Motor neuron (in vitro differentiated cells): ENCODE measurements at places on chromosomes 16 and 17. TPM values are rescaled to one million over a fixed set of nuclear protein-coding genes. Genes with fewer than 3 reads are reported as not detected.
A peak's percentile ranks its signal among the peaks of the same experiment; 100 is the strongest.

GRCh38 chr17:4950075-4950745, 709 bp upstream of the ENO3 start:
- peak; percentile 7 for ATAC-seq

DRC3 gene
- total RNA-seq, result 6.0 and 7.3 TPM in 2 replicates

DNA sequence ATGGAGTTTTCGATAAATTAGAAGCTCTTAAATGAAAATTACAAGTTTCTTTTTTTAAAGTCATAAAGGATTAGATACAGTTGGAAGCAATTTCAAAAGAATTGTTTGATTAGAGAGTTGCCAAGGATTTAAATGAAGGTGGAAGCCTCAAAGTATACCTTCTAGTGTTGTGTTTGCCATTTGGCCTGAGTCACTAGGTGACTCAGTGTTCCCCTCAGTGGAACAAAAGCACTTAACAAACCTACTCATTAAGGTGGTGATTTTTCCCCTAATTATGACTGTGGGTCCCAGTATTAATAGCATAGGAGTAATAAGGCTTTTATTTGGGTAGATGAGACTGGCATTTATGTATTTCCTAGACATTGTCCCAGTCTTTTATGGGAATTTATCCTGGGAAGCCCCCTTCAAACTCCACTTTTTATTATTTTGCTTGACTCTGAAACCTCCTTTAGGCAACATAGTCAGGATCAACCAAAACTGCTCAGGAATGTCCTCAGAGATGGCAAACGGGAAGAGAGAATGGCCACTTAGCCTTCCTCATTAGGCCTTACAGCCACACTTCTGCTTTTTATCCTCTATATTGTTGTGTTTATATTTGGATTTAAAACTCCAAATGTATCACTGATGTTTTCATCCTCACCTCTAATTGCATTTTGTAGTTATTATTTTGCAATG, 161.0 kb downstream of the FTO start:
- ATAC-seq, result peak; percentile 12

CTDNEP1 gene
- total RNA-seq, result 44.7 and 61.4 TPM in 2 replicates

DNA sequence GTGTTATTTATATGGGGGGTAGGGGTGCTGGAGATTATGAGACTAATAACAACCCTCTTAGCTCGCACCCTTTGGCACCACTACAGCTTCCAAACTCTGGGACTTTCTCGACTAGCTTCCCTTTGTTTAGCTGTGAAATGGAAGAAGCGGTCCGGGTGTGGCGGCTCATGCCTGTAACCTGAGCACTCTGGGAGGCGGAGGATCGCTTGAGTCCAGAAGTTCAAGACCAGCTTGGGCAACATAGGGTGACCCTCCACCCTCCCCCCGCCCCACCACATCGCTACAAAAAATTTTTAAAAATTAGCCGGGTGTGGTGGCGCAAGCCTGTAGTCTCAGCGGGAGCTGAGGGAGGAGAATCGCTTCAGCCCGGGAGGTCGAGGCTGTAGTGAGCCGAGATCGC, 814 bp upstream of the CDH3 start:
- no peak for ATAC-seq

- ATAC-seq, result no peak
Observed at GRCh38 chr16:67419931-67420330, 3.7 kb upstream of the ZDHHC1 start.

- peak; percentile 90 for ATAC-seq
Observed at GRCh38 chr17:39730095-39730921, at the start of gene MIEN1. MIEN1 (minus strand) TSS chr17:39730532; CDS start chr17:39730495, 37 bp downstream.

- peak; percentile 50 for ATAC-seq
Observed at GRCh38 chr17:66200685-66201092, 8.8 kb upstream of the CEP112 start.

GRCh38 chr17:32487473-32488176, 832 bp downstream of the CDK5R1 start:
- ATAC-seq, result peak; percentile 20

DNA sequence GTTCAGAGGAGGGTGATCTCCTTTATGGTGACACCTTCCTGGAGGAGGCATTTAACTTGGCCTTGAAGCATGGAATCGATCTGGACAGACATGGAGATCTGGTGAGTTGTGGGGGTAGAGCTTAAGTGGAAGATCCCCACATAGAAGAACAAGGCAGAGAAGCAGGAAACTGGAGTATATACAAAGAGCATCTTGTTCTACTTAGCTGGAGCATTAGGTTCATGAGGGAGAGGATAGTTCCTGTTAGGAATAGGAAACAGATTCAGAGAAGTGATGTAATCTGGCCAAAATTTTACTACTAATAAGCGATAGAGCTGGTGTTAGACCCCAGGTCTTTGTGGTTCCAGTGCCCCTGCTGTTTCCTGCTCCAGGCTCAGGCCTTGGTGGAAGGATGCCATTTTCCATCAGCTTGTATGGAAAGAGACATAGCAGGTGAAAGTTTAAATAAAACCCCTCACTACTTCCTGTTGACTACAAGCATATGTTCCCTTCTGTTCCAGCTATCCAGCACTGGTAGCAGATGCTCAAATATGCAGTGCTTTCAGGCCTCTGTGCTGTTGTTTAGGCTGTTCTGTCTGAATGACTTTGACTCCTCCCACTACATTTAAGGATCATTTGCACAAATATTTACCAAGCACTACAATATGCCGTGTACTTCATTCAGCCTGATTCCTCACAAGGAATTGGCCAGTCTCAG, 9.4 kb downstream of the RPAIN start:
- peak; percentile 65 for ATAC-seq

GRCh38 chr16:65909310-65910050, 457.0 kb upstream of the CDH5 start:
- ATAC-seq, result peak; percentile 34

GDPD1 gene
- 22.5 and 26.8 TPM in 2 replicates for total RNA-seq

- peak; percentile 73 for ATAC-seq
Observed at GRCh38 chr17:53142890-53143289, 679.8 kb upstream of the KIF2B start.

DNA sequence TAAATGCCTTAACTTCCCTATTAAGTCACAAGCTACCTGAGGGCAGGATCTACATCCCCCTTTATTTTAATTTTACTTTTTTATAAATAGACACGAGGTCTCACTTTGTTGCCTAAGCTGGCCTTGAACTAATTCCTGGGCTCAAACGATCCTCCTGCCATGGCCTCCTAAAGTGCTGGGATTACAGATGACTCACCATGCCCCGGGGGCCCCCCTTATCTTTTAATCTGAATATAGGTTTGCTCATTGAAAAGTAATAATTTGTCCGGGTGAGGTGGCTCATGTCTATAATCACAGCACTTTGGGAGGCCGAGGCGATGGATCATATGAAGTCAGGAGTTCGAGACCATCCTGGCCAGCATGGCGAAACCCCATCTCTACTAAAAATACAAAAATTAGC, 14.2 kb downstream of the ETV4 start:
- ATAC-seq, result no peak

- ATAC-seq, result peak; percentile 95
Observed at GRCh38 chr16:23452572-23453337, at the start of gene COG7. COG7 (minus strand) TSS chr16:23453189; CDS start chr16:23452994, 195 bp downstream.

DNA sequence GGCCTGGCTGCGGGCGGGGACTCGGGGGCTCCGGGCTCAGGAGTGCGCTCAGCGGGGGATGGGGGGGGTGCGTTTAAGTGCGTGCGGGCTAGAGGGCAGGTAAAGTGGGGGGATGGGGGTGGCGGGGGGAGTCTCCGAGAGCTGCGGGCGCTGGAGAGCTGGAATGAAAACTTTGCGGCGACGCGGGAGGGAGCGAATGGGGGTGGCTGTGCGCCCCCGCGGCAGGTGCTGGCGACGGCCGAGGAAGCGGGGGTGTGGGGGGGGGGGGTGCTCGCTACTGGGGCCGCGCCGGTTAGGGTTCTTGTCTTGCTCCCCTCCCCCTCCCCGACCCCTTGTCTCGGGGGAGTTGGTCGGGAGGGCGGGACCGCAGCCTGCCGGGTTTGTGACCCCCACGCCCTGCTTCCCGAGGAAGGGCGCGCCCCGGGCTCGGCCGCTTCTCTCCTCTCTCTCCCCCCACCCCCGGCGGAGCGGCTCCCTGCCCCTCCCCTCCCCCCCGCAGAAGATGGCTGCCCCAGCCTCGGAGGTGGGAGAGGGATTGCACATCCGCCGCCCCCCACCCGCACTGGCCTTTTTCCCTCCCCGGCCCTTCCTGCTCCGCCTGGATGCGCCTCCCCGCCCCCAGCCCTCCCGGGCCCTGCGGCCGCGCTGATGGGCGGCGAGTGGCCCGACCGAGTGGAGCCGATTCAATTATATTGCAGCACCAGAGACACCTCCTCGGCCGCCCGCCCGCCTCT, 649 bp downstream of the GSE1 start:
- peak; percentile 31 for ATAC-seq

ADAP2 gene
- total RNA-seq, result 3.6 and 4.1 TPM in 2 replicates

- no peak for ATAC-seq
Observed at GRCh38 chr16:2425008-2425518, 4.2 kb upstream of the CCNF start.

KRT39 gene
- 0.42 TPM in 1 of 2 replicates, not detected in the other for total RNA-seq

DNA sequence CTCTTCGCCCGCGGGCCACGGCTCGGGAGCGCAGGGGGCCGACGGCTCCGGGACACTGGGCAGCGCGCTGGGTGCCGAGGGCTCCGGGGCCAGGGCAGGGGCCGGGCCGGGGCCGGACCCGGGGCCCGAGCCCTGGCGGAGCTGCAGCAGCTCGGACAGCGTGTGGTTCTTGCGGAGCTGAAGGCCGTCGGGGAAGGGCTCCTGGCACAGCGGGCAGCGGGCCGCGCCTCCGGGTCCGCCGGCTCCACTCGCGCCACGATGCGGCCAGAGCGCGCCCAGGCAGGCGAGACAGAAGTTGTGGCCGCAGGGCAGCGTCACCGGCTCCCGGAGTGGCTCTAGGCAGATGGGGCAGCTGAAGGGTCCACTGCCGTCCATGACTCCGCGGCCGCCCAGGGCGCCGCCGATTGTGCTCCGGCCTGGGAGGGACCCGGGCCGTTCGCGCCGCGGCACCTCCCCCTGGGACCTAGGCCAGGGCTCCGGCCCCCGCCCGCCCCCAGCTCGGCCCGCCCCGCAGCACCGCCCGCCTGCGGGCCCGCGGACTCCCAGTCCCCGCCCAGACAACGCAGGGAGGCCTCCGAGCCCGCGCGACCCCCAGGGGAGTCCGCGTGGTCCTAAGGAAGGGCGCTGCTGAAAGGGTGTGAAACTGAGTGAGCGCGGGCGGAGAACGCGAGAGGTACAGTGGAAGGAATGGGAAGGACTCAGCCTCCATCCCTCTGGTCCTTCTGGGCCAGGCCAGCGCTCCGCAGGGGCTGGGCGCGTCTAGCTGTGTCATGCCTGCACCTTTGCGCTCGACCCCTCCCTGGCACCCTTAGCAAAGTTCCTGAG, at the start of gene TRIM47:
TSS of gene TRIM47 (minus strand) at position 408 of the 825 bp plus-strand sequence. CDS start at position 375, 33 bp downstream.
- peak; percentile 77 for ATAC-seq

KRT31 gene
- total RNA-seq, result not detected in 2 replicates

GJD3 gene
- total RNA-seq, result 2.6 and 2.8 TPM in 2 replicates

- no peak for ATAC-seq
Observed at GRCh38 chr16:57118461-57119084, 26.2 kb downstream of the CPNE2 start.

- ATAC-seq, result peak; percentile 33
Observed at GRCh38 chr17:7293816-7294613, 424 bp downstream of the YBX2 start.

GRCh38 chr17:4256952-4257351, 6.8 kb downstream of the ANKFY1 start:
- ATAC-seq, result no peak

DNA sequence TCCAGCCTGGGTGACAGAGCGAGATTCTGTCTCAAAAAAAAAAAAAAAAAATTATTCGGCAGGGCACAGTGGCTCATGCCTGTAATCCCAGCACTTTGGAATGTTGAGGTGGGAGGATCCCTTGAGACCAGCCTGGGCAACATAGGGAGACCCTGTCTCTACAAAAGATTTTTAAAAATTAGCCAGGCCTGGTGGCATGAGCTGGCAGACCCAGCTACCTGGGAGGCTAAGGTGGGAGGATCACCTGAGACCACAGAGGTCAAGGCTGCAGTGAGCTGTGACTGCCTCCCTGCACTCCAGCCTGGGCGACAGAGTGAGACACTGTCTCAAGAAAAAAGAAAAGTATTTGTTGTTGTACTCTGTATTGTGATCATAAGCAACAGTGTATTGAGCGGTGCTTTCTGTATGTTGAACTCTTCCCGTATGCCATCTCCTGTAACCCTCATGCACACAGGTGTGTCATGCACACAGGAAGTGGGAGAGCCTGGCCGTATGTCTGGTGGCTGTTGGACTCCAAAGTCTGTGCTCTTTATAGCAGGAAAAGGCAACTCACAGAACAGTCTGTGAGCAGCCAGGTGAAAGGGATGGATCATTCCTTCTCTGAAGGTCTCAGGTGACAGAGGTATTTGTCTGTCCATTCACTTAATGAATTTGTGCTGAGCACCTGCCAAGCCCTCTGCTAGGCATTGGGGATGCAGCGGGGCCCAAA, 17.1 kb downstream of the CDH1 start:
- ATAC-seq, result no peak

KRT28 gene
- not detected in 2 replicates for total RNA-seq

- ATAC-seq, result no peak
Observed at GRCh38 chr17:36088670-36089338, 1.1 kb downstream of the CCL3 start.

NACA2 gene
- not detected in 2 replicates for total RNA-seq

- ATAC-seq, result no peak
Observed at GRCh38 chr17:36527621-36528250, 6.9 kb downstream of the MYO19 start.

SSTR5 gene
- total RNA-seq, result not detected in 2 replicates

DNAH2 gene
- total RNA-seq, result 0.41 TPM in 2 replicates

GRCh38 chr16:66608241-66609138, 4.0 kb downstream of the CMTM3 start:
- ATAC-seq, result peak; percentile 55
